ENCODE measurements at places on chromosomes 6 and 20. TPM values are rescaled to one million over a fixed set of nuclear protein-coding genes. Genes with fewer than 3 reads are reported as not detected.

CRISP1 gene
- total RNA-seq = not detected

RAET1L gene
- total RNA-seq = 0.44 TPM

MUC21 gene
- not detected for total RNA-seq

SLC52A3 gene
- 0.52 TPM for total RNA-seq

TRIM31 gene
- 0.85 TPM for total RNA-seq

STXBP5 gene
- total RNA-seq = 16.2 TPM

AKAP12 gene
- 158 TPM for total RNA-seq

MDFI gene
- total RNA-seq = 0.67 TPM

LPIN3 gene
- 13.7 TPM for total RNA-seq

KCNQ5 gene
- 1.5 TPM for total RNA-seq

VEGFA gene
- total RNA-seq = 30.8 TPM

KCNK15 gene
- total RNA-seq = 0.59 TPM

LY6G6D gene
- not detected for total RNA-seq

TCP11 gene
- not detected for total RNA-seq

FAM135A gene
- total RNA-seq = 13.2 TPM

ENPP1 gene
- total RNA-seq = 1.6 TPM

LHFPL5 gene
- total RNA-seq = 0.09 TPM

CHRNA4 gene
- total RNA-seq = 0.35 TPM

GPX5 gene
- not detected for total RNA-seq

RFX6 gene
- not detected for total RNA-seq

SAPCD1 gene
- 3.0 TPM for total RNA-seq

IL17F gene
- not detected for total RNA-seq

PRSS16 gene
- total RNA-seq = 3.3 TPM

LRRC73 gene
- total RNA-seq = 0.71 TPM

CCN5 gene
- 27.9 TPM for total RNA-seq

GRM1 gene
- 0.02 TPM for total RNA-seq

ADRM1 gene
- total RNA-seq = 183 TPM

TNF gene
- total RNA-seq = not detected

FAM83C gene
- 0.14 TPM for total RNA-seq

SLC17A4 gene
- total RNA-seq = not detected

All from A549 treated with Hydrocortisone at 1 μM for 4 hours (cell line).